ENCODE measurements at places on chromosomes 1 and 21. TPM values are rescaled to one million over a fixed set of nuclear protein-coding genes. Genes with fewer than 3 reads are reported as not detected.

NECTIN4 gene
- 5.2 TPM for total RNA-seq

GBP7 gene
- not detected for total RNA-seq

VASH2 gene
- total RNA-seq: 2.8 TPM

UROD gene
- total RNA-seq: 76.3 TPM

OLIG2 gene
- total RNA-seq: not detected

PRKACB gene
- total RNA-seq: 15.5 TPM

RC3H1 gene
- 31.0 TPM for total RNA-seq

TAS1R1 gene
- not detected for total RNA-seq

ACKR1 gene
- 133 TPM for total RNA-seq

CASQ1 gene
- not detected for total RNA-seq

ADAMTS4 gene
- total RNA-seq: 2.1 TPM

RNF186 gene
- total RNA-seq: not detected

UBE2U gene
- total RNA-seq: 0.34 TPM

CAPN9 gene
- total RNA-seq: 8.0 TPM

RIMS3 gene
- total RNA-seq: 3.6 TPM

C8A gene
- total RNA-seq: not detected

CACNA1S gene
- not detected for total RNA-seq

PLEKHG5 gene
- total RNA-seq: 5.0 TPM

CFHR1 gene
- not detected for total RNA-seq

ATP1A1 gene
- 383 TPM for total RNA-seq

SPATA1 gene
- total RNA-seq: 2.2 TPM

FDPS gene
- total RNA-seq: 231 TPM

FAM43B gene
- 0.23 TPM for total RNA-seq

KRTAP11-1 gene
- not detected for total RNA-seq

OR2L5 gene
- not detected for total RNA-seq

KRTAP21-2 gene
- total RNA-seq: not detected

SMIM1 gene
- 2.8 TPM for total RNA-seq

PLXNA2 gene
- 100.0 TPM for total RNA-seq

SLFNL1 gene
- total RNA-seq: 5.3 TPM

CDKN2C gene
- 7.2 TPM for total RNA-seq

EDARADD gene
- total RNA-seq: 0.57 TPM

CLIC6 gene
- 9.7 TPM for total RNA-seq

SPATA45 gene
- total RNA-seq: not detected

CACHD1 gene
- 7.3 TPM for total RNA-seq

TENT5C gene
- 16.7 TPM for total RNA-seq

PRXL2B gene
- 26.3 TPM for total RNA-seq

TBX15 gene
- 0.13 TPM for total RNA-seq

GRIK3 gene
- 0.22 TPM for total RNA-seq

WNT3A gene
- total RNA-seq: 1.0 TPM

PLA2G2F gene
- total RNA-seq: not detected

ARHGAP30 gene
- total RNA-seq: 37.4 TPM

ZNF496 gene
- total RNA-seq: 30.4 TPM

CCDC17 gene
- total RNA-seq: 21.0 TPM

MTF1 gene
- 11.1 TPM for total RNA-seq

S100B gene
- total RNA-seq: 4.5 TPM

UBL4B gene
- not detected for total RNA-seq

INAVA gene
- total RNA-seq: 16.6 TPM

CD101 gene
- 50.2 TPM for total RNA-seq

TMEM52 gene
- total RNA-seq: 2.7 TPM

GLMP gene
- 80.4 TPM for total RNA-seq

AKR7A2 gene
- 25.2 TPM for total RNA-seq

SPOCD1 gene
- total RNA-seq: 63.3 TPM

GRIK1 gene
- not detected for total RNA-seq

ANGPTL3 gene
- total RNA-seq: not detected

KCND3 gene
- total RNA-seq: 6.3 TPM

CATSPERE gene
- not detected for total RNA-seq

SPRR2A gene
- total RNA-seq: not detected

Data from upper lobe of left lung (tissue), 6 donors.